ENCODE measurements at places on chromosomes 12 and 14. TPM values are rescaled to one million over a fixed set of nuclear protein-coding genes. Genes with fewer than 3 reads are reported as not detected.

- no peak for DNase-seq
These were observed 183.8 kb downstream of the CALM1 start for GRCh38 chr14:90580377-90581335.

DNA sequence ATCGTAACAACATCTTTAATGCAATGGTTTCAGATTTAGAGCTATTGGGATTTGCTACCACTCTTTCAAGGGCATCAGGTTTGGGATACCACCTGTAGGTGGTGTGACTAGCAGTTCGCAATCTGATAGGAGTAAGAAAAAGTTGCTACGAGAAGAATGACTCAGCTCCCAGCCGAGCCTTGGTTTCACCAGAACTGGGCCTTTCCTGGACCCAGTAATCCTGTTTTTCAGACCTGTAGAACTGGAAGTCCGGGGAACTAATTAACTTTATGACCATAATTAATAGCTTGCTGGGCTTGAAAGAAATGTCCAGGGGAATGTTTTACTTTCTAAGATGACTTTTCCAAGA, 770 bp downstream of the ABHD4 start:
- DNase-seq = no peak

DNA sequence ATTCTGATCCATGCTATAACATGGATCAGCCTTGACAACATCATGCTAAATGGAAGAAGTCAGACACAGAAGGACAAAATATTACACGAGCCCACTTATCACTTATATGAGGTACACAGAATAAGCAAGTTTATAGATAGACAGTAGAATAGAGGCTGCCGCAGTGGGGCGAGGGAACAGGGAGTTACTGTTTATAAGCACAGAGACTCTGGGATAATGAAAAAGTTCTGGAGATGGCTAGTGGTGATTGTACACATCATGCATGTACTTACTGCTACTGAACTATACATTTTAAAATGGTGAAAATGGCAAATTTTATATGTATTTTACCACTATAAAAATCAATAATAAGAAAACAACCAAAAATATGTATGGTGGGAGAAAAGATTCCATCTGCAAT, 95.2 kb upstream of the PSMC1 start:
- DNase-seq = no peak

- DNase-seq = no peak
These were observed 199.3 kb downstream of the SLC41A2 start for GRCh38 chr12:104758771-104759170.

DNA sequence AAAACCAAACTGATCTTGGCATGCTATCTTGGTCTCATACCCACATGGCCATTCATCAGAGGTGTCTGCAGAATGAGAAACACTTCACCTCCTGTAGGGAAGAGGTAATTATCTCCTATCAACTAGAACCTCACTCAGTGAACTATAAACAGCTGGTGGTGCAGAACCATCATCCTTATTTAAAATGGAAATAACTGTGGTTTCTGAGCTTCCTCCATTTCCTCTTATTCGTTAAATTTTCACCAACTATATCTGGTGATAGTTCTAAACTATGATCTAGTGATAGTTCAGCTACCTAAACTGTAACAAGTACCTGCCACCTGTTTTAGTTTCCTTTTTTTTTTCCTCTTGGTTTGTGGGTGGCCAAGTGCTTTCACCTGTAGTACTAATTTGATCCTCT, 218.5 kb downstream of the FUT8 start:
- DNase-seq = no peak

Gene FOXG1
- not detected for polyA plus RNA-seq

Data from heart right ventricle (tissue), 16 donors.